ENCODE measurements at places on chromosomes 13 and 19.

DNA sequence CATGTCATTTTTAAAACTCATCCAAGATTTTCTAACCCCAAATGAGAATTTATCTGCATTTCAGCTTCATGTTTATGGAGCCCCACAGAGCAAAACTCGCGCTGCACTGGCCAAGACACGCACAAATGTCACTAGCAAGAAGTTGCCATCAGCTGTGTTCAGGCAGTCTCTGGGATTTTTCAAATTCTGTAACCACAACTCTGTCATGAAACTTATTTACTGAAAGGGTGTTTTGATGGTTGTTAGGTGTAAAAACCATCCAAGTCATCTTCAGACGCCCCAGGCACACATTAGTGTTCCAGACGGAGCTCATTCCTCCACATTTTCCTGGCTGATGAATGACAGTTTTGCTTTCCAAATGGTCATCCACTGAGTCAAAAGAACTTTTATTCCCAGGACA lies 63.4 kb downstream of the SLC7A1 start:
- no peak for DNase-seq

DNA sequence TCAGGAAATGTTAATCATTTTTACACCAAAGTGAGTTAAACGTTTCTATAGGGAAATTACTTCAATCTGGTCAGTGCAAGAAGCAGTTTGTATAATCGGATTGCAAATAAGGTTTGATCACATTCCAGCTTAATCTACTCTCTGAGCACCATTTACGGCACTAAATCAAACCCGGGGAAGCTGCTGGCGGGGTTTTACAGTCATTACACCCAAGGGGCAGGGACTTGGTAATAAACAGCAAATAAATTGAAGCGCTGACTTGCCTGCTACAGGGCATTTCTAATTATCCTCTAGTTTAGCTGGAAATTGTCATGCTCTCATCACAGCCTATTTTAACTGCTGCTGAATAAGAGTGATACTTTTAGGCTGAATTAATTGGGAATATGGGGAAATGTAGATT lies 152.1 kb upstream of the SOX21 start:
- DNase-seq: no peak

DNA sequence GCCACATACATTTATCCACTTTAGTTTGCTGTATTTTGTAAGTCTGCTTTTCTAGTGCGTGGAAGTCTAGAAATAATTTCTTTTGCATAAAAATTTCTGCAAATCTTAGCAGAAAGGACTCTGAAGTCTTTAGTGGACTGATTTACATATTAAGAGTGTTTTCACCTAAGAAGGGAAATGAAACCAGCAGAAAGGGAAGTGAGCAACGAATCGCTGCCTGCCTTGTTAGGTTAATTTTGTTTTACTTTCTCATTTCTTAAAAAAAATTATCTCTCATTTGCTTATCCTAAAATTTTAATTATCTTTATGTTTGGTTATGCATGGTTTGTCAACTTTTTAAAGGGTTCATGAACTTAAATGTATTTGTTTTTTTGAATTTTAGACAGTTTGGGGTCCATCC lies 767 bp upstream of the GPR18 start:
- DNase-seq: no peak

DNA sequence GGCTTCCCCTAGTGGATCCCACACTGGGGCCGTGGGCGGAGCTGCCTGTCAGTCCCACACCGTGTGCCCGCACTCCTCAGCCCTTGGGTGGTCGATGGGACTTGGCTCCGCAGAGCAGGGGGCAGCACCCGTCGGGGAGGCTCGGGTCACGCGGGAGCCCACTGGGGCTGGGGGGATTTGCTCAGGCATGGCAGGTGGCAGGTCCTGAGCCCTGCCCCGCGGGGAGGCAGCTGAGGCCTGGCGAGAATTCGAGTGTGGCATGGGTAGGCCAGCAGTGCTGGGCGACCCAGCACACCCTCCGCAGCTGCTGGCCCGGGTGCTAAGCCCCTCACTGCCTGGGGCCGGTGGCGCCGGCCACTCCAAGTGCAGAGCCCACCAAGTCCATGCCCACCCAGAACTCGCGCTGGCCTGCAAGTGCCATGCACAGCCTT lies 481.7 kb upstream of the PRR20A start:
- DNase-seq: no peak

GRCh38 chr19:13846557-13847406 lies 30.2 kb upstream of the NANOS3 start:
- peak; percentile 89 for DNase-seq

- DNase-seq: no peak
Measured at GRCh38 chr19:40599902-40600569, 1.1 kb upstream of the LTBP4 start.

DNA sequence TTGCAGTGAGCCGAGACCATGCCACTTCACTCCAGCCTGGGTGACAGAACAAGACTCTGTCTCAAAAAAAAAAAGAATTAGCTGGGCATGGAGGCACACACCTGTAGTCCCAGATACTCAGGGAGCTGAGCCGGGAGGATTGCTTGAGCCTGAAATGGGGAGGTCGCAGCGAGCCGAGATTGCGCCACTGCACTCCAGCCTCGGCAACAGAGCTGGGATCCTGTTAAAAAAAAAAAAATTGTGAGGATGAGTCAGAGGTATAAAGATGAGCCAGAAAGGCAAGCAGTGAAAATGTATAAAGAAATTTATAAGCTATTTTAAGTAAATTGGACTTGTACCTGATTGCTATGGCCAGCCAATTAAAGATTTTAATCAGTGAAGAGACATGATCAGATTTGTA lies 21.1 kb downstream of the KBTBD6 start:
- DNase-seq: no peak

DNA sequence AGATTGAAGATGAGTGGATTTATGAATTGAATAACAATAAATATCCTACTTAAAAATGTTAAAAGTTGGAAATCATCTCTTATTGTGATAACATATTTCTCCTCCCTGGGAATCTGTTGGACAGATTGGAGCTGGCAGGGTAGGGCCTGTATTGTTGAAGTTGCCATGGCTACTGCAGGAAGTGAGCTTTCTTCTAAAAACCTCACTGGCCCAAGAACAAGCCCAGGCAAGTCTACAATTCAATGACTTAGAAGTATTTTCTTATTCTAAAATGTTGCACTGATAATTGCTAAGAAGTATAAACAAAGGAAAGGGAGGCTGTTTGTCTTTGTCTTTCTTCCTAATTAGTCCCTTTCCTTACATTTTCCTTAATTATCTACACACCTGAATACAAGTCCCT lies 112.1 kb downstream of the DLEU7 start:
- DNase-seq: no peak

DNA sequence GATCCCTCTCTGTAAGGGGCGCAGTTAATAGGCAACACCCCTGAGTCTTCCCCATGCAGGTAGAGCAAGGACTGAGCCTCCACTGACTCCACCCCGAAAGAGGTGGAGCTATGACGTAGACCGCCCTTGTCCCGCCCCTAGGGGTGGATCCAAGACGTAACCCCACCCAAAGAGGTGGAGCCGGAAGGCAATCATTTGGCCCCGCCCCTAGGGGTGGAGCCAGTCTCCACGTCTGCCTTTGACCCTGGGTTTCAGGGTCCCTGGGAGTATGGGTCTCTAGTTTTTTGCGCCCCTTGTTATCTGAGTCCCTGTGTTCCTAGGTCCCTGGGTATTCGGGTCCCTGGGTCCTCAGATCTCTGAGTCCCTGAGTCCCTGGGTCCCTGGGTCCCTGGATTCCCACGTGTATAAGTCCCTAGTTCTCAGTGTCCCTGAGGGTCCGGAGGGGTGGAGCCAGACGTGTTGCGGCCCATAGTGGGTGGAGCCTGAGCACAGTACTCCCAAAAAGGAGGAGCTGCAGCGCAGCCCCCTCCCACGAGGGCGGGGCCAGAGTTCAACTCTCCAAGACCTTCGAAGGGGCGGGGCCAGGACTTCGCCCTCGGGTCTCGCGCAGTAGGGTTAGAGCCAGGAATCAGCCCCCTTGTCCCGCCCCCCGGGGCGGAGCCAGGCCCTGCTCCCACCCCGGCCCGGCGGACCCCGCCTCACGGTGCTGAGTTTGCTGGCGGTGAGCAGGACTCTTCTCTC lies 5.3 kb downstream of the DENND1C start:
- peak; percentile 63 for DNase-seq

DNA sequence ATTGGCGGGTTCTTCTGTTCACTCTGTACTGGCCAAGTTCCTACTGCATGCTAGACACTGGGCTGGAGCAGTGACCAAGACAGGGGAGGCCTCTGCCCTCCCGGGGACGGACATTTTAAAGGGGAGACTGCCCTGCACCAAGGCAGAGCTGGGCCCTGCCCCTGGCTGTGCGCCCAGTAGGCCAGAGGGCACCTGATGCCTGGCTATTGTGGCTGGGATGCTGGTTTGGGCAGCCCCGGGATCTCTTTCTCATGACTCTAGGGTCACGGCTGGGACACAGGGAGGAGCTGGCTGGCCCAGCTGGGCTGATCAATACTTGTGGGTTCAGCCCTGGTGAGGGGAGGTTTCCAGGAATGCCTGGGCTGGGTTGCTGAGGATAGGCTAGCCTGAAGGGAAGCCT lies 17.7 kb downstream of the LIPE start:
- DNase-seq: no peak

- peak; percentile 41 for DNase-seq
Measured at GRCh38 chr19:29771708-29772414, 39.9 kb upstream of the CCNE1 start.

GRCh38 chr19:35403116-35403760 lies 32.4 kb downstream of the GPR42 start:
- DNase-seq: no peak

DNA sequence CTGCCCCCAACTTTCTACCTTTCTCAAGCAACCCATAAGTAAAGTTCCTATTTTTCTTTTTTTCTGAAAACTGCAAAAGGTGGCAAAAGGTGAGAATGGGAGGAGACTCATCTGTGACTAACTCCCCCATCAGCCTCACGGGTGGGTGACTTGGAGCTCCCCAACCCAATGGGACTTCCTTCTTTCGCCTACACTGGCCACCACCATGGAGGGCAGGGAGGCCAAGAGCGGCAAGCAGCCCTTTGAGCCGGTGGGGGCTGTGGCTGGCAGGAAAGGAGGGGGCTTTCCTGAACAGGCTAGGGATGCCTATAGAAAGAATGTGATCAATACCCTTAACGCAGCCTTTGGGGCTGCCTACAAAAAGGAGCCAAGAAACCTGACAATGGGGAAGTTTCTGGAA lies 16.5 kb downstream of the IRS2 start:
- no peak for DNase-seq

DNA sequence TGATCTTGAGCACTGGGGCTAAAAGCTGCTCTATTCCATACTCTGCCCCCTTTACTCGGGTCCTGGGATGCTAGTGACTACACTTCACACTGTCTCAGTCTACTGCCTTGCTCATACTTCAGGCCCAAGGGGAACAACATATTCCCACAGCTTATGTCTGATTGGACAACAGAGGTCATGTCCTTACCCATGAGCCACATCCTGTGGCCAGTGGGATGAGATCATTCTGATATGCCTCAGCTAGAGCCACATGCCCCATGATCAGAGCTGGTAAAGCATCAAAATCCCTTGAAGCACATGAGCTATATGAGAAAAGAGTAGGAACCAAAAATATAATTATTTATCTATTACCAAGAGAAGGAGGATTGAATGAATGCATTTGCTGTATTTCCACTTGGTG lies 290.1 kb upstream of the TSHZ3 start:
- no peak for DNase-seq

DNA sequence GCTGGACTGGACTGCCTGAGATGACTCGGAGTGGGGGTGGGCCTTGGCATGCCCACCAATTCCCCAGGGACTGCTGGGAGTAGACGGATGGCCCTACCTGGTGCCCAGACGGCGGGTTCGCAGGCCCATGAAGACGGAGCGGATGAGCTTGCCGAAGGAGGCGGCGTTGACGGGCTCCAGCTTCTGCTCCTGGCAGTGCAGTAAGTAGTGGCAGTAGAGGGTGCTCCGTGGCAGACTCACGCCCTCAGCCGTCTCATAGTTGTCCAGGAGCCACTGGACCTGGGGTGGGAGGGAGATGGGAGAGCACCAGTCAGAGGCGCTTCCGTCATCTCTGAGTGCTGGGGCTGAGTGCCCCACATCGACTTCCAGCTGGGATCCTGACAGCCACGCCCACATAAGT lies 17.6 kb downstream of the DCAF15 start:
- no peak for DNase-seq

DNA sequence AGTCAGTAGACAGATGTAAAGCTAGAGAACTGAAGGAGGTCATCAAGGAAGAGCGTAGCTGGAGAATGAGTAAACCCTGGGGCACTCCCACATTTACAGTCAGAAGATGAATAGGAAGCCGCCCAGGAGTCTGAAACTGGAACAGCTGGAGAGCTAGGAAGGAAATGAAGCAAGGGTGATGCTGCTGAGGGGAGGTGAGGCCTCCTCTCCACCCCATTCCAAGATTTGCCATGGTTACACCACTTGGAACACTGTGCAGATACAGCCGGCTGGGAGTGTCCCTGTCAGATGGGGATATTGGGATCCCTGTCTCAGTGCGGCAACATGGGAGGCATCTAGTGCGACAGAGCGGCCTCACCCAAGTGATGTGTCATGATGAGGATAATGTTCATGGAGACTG lies 51.8 kb upstream of the GPI start:
- DNase-seq: no peak

GRCh38 chr13:102597029-102597961 lies 509 bp downstream of the TPP2 start:
- no peak for DNase-seq

DNA sequence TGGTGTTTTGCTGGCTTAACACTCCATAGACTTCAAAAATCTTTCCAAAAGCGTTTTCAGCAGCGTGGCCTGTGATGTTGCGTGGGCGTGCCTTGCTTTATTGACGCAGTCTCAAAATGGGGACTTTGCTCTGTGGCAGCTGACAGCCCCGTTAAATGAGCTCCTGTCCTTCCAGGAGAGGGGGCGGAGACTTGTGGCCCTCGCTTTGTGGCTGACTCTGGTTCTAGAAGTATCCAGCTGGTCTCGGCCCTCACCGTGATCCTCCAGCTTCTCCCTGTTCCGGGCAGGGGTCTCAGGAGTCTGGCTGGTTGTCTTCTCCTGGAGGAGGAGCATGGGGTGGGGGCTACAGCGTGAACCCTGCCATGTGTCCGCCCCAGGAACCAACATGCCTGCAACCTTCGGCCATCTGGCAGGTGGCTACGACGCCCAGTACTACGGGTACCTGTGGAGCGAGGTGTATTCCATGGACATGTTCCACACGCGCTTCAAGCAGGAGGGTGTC lies 8.4 kb upstream of the ZNF554 start:
- no peak for DNase-seq

DNA sequence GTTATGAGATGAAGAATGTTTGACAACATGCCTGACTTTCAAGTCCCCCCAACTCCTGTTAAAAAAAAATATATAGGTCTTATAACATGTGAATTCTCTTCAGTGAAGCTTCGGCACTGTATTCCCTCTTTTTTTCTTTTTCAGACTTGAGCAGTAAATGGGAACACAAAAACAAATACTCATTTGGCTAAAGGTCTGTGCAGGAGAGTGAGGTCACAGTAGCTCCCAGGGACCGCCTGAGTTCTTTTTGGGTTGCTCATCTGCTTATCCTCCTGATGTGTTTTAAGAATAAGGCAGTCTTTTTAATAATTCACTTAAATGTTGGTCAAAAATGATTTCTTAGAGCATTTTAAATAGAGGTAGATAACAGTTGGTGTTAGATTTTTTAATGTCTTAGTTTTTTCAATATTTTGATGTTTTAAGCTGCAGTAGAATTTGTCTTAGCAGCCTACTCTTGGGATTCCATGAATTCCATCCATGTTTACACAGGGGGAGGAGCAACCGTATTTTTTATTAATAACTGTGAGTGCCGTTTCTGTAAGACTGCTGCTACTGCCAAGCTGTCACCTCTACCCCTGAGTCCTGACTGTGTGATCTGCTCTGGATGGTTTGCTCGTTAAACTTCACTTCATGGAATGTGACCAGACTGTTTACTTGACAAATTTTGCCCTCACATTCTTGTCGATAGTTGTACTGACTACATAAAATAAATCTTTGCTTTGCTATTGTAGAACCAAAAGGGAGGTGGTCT lies 14.9 kb downstream of the HNRNPM start:
- no peak for DNase-seq

- no peak for DNase-seq
Measured at GRCh38 chr13:42007844-42008243, 40.6 kb upstream of the DGKH start.

Data from right renal pelvis (tissue), 4 donors.